ENCODE measurements at places on chromosomes 12 and 14.

- DNase-seq, result no peak
These were observed 4.5 kb upstream of the SRSF9 start for GRCh38 chr12:120473807-120474615.

- DNase-seq, result no peak
These were observed 7.0 kb upstream of the UBC start for GRCh38 chr12:124921200-124922031.

- DNase-seq, result no peak
These were observed 1.9 kb downstream of the SHMT2 start for GRCh38 chr12:57231276-57232021.

DNA sequence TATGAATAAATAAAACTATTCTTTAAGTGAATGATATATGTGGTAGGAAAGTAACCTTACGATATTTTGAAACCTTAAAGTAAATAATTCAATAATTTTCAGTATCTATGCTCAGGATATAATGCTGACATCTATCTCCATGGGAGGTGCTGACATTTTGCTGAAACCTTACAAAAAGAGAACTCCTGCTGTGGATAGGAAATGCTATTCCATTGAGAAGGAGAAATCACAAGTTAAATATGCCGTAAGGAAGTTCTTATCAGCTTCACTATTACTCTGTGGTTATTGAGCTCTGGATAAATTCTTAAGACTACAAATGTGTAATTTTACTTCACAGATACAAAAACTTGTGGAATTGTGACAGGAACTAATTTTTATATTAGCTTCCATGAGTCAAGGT, 722.1 kb downstream of the TMTC2 start:
- DNase-seq, result no peak

GRCh38 chr12:92462049-92462448, 240.7 kb upstream of the PLEKHG7 start:
- DNase-seq, result no peak

- DNase-seq, result no peak
These were observed 217.9 kb upstream of the TMPO start for GRCh38 chr12:98297538-98297937.

- DNase-seq, result no peak
These were observed 21.4 kb downstream of the SOCS2 start for GRCh38 chr12:93593843-93594242.

- no peak for DNase-seq
These were observed 63.9 kb downstream of the ITPK1 start for GRCh38 chr14:93051600-93052546.

- DNase-seq, result no peak
These were observed 183.1 kb downstream of the RMST start for GRCh38 chr12:97645726-97646125.

DNA sequence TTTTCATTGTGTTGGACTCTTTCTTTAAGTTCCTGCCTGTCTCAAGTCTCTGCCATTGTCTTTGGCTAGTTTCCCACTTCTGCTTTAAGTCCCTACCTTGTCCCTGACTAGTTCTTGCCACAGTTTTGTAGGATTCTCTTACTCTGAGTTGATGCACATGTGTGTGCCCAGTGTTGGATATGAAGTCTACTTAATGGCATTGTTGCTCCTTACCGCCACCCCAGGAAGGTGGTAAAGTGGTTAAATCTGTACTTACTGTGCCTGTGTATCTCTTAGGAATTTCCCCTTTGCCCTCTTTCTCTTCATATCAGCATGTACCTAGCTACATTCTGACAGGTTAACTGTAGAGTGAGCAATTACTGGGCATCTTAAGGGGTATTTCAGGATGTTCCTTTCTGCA, 227.1 kb downstream of the NUBPL start:
- DNase-seq, result no peak

DNA sequence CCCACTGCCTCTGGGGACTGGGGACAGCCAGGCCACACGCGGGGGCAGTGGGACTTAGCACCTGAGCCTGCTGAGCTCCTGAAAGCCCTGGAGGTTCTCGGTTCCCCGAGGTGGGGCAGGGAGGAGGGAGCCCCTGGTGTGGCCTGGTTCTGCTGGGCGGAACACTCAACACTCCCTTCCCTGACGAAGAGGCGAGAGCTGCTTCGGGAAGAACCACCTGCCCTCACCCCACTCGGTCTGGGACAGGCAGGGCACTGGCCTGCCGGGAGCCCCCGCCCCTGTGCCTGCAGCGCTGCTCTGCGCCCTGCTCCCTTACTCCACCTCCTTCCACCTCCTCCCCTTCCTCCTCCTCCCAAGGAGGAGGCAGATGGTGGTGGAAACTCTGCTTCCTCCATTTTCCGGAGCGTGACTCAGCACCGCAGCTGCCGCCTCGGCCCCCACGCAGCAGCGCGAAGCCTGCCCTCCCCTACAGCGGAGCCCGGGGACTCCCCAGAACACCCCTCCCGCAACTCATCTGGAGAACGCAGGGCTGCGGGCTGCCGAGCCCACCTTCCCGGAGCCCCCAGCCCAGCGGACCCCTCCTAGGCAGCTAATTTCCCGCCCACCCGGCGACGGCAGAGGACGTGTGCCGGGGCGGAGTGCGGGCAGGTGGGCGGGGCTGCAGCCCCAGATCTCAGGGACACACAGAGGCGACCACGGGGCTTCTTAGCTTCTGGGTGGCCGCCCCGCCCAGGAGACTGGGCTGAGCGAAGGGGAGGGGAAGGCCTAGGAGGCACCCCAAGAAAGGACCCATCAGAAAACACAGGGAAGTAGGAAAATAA, 11.7 kb upstream of the INF2 start:
- peak; percentile 40 for DNase-seq

GRCh38 chr12:6114476-6114870, 10.0 kb downstream of the VWF start:
- no peak for DNase-seq

DNA sequence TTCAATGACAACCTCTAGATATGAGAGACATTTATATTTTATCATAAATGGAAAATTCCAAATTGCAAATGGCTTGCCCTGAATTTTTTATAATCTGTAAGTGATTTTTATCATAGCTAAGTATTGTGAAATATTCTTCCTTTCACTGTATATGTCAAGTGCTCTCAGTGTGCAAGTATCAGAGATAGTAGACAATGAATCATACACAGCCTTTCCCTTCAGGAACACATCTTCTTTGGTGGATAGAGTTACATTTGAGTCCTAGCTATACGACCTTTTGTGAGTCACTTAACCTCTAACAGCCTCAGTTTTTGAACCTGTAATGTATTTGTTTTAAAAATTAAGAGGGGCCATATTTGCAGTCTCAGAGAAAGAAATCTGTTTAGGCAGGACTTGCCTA, 350.7 kb upstream of the SEL1L start:
- no peak for DNase-seq

GRCh38 chr12:110775997-110776396, 33.3 kb upstream of the PPP1CC start:
- no peak for DNase-seq

- DNase-seq, result no peak
These were observed 76.4 kb upstream of the FAR2 start for GRCh38 chr12:29072631-29073030.

- DNase-seq, result no peak
These were observed 246.1 kb upstream of the PDE3A start for GRCh38 chr12:20122274-20122673.

DNA sequence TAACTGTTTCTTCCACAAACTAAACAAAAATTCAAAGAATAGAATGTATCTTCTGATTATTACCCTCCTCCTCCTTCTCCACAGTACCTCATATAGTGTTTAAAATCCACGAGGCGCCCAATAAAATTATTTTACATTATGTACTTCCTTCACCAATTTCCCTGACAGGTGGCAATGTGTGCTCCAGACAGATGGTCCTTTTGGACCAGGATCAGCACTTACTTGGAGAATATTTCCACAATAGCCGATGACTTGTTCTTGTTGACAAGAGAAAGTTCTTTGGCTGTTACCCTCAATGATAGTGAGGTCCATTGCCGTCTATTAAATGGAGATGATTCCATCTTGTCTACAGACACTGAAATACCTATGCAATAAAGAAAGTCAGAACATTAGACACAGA, 34.9 kb downstream of the LIMA1 start:
- no peak for DNase-seq

DNA sequence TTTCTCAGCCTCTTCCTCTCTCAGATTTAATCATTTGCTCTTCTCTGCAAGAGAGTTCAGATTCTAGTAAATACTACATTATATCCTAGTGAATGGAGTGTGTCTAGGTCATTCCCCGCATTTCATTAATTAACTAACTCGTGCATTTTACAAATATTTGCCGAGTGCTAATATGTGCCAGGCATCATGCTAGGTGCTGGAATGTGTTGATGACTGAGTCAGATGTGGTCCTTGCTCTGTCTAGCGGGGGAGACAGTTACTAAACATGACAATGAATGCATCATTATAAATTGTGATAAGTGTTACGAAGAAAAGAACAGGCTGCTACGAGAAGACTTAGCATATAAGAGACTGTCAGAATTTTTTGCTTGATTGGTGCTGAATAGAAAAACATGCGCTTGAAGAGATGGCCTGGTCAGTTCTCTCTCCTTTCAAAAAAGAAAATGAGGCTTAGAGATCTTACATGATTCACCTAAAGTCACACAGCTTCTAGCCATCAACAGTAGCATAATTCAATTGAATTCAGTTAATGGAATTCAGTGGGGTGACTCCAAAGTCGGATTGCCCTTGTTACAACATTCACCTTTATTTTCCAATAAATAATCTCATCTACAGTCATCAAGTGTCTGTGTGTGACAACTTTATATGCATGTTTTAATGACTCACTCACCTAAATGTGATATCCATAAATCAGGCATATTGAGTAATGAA, 48.7 kb upstream of the MAX start:
- DNase-seq, result no peak

DNA sequence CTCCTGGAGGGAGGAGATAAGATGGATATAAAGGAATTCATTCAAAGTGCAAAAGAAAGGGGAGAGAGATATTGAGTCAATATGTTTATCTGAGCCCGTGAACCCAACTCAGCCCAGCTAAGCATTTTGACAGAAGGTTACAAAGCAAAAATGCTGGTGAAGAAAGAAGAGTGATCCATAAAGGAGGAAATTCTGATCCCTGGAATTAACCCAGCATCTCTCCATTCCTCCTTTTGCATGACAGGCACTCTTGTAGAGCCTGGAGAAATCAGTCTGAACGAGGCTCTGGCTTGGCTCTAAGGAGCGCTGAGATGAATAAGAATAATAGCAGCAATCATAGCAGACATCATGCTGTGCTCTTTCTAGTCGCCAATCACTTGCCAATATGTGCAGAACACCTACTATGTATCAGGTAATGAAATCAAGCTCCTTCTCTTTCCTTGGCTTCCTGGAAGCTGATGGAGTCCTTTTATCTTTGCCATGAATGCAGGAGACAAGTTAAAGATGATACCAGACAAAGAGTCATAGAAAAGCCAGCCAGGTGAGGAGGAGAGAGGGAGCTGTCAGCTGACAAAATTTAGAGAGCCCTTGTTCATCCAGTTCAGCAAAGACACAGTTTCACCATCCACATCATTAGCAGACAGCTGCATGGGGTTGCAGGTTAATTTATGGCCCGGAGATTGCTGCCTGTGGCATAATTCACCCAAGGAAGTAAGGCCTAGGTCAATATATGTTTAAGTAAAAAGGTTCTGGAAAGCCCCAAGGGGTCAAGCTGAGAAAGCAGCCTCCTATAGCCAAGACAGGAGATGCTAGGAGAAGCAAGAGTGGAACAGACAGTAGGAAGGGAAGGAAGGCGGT, 476.5 kb upstream of the TBX3 start:
- no peak for DNase-seq

DNA sequence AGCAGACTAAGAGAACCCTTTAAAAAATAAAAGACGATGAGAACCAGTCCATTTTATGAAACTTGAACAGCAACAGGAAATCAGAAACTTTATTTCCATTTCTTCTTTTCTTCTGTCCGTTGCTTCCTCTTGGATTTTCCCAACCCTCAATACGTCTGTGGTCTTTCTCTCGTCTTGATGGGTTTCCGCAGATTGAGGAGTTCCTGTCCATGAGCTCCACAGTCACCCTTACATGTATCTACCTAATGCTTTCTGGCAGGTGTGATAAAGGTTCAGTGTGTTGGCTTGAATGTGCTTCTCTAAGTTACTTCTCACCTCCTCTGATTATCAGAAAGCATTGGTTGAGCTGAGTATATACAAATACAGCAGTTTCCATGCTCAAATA, 110.0 kb downstream of the ETV6 start:
- no peak for DNase-seq

DNA sequence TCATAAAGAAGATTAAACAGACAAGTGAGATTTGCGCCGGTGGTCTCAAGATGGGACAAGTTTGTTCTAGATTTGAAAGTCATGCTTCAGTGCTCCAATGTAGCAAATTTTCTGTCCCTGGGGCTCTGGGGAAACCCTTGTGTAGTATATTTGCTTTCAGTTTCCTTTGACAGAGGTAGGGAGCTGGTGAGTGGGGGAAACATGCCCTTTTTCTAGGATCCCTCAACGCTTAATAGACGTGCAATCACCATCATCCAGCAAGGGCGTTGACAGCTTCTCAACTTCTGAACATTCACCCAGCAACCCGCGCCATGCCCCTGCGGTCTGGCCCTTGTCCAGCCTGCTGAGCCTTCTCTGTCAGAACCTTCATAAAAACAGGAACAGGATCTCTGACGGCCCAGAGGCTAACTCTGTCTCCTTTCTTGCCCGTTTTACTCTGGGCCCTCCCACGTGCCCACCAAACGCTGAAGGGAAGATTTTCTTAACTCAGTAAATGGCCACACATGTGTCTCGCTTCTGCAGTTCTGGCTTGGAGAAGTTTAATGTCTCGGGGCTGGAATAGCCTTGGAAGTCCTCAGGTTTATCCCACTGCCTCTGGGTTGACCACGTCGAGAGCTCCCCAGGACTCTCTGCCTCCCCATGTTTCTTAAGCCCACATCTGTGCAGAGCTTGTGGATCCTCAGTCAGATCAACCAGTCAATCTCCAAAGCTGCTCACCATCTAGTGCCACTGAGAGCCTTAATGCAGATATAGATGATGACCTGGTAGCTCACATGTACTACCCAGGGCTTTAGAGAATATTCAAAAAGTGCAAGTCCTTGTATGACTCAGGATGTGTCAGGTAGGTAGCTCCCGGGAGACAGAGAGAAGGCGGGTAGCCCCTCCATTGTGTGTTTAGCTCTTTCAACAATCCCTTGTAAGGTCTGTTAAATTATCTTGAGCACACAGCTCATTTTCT, 58.1 kb upstream of the CCND2 start:
- no peak for DNase-seq

DNA sequence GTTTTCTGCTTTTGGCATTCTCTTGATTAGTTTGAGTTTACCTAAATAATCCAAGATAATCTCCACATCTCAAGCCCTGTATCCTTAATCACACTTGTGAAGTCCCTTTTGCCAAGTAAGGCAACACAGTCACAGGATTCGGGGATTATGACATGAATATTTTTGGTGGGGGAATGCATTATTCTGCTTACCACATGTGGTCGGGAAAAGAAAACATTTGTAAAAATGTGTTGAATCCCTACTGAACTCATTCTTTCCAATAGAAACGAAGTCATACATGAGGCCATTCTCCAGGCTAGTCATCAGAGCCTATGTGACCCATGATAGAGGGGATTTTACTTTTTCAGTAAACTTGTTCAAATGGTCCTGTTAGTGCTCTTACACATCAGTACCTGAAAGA, 58.5 kb upstream of the PRICKLE1 start:
- no peak for DNase-seq

GRCh38 chr12:112239881-112240280, 114.5 kb downstream of the TRAFD1 start:
- no peak for DNase-seq

Measured in stimulated activated CD8-positive, alpha-beta memory T cell treated with anti-CD3 and anti-CD28 coated beads, Interleukin-15, amount 100 ng/mL, for 24 hours (primary cell).